ENCODE measurements at places on chromosomes 6 and 20. TPM values are rescaled to one million over a fixed set of nuclear protein-coding genes. Genes with fewer than 3 reads are reported as not detected.

Gene ESR1
- not detected for polyA plus RNA-seq

Gene HSPA1L
- polyA plus RNA-seq, result 0.94 TPM

DNA sequence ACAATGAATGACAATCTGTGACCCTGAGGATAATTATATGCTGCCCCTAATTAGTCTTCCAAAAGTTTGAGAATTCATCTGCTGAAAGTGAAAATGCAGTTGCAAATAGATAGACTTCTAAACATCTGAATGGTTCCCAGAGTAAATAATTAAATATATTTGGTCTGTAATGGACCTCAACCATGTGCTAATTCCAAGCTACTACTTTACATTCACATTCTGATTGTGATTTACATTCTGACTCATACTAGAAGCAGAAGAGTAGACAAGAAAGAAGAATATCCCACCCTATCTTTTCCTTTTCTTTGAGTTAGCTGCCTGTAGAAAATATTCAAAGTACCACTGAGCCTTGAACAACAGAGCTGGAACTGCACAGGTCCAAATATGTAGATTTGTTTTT lies 80.8 kb downstream of the PTPRK start:
- no peaks in the 10 kb centered on the region for H3K4me1 ChIP-seq
- H3K27ac ChIP-seq, result no peak overlapping the region
- H3K4me3 ChIP-seq, result no peak overlapping the region
- no peak for DNase-seq
- no peaks in the 10 kb centered on the region for H3K36me3 ChIP-seq

- no peaks in the 10 kb centered on the region for H3K36me3 ChIP-seq
- H3K4me3 ChIP-seq, result no peak overlapping the region
- H3K27me3 ChIP-seq, result peaks cover 42% of the 10 kb centered on the region
- no peak overlapping the region for H3K27ac ChIP-seq
- H3K4me1 ChIP-seq, result no peaks in the 10 kb centered on the region
These were observed 931 bp upstream of the MTCL3 start for GRCh38 chr6:127520066-127520465.
